ENCODE measurements at places on chromosomes 6 and 20.

GRCh38 chr20:24444526-24445190 lies 24.8 kb upstream of the SYNDIG1 start:
- no peak for DNase-seq

DNA sequence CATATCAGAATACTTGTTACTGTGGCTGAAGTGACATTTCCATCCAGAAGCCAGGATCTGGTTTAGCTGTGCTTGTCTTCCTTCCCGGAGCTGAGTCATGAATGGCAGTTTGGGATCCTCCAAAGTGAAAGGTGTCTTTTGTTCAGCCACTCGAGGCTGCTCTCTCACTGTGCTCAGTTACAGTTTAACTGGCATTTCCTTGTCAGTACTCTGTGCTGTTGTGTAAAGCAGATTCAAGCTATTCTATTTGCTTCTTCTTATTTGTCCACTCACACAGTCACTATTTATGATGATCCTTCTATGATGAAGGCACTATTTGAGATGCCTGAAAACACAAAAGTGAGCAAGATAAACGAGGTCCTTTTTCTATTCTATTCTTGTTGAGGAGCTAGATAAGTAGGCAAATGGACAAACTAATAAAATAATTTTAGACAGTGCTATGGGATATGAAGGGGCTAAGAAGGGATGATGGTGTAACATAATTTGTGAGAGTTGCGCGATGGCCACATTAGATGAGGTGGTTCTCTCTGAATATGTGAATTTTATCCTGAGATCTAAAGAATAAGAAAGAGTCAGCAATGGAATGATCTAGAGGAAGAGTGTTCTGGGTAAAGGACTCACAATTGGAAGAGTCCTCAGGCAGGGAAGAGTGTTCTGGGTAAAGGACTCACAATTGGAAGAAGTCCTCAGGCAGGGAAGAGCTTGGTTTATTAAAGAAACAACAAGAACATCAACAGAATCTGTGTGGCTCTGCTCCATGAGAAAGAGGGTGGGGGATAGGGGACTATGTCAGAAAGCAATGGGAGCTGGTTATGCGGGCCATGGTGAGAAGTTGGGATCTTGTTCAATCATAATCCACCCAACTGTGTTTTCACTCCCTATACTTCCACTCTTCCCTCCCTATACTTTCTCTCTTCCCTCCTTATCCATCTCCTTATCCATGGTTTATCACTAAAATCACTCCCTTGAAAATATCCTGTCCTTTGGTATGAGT lies 40.1 kb downstream of the CYP24A1 start:
- no peak for DNase-seq

DNA sequence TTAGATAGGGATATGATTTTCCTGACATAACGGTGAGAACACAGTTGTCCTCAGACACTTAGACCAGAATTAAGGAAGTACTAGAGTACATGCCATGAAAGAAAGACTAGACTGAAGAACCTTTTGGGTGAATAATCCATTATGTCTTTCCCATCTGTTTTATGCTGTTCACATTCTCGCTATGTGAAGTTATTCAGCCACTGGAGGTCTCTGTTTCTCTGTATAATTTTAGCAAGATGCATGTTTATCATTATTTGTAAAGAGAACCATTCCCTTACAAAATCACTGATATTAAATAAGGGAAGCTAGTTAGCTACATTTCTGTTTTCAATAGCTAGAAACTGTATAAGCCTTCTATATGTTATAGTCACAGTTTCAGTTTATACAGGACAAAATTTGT lies 391.9 kb downstream of the CD109 start:
- no peak for DNase-seq

DNA sequence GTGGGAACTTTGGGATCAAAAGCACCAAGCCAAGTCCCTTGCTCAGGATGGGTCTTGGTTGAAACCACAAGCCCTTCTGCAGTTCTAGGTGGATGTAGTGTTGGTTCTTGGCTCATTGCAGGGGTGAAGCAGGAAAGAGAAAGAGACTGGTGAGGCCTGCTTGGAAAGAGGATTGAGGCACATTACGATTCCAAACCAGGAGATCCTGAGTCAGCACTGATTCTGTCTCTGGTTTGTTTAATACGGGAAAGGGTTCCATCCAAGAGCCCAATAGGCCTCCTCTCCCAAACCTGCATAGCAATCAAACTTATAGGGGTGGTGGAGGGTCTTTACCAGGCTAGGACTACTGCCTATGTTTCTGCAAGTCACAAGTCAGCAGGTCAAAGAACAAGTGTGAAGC lies 24.3 kb downstream of the NSFL1C start:
- DNase-seq, result no peak

- DNase-seq, result no peak
These were observed 293.6 kb upstream of the PRND start for GRCh38 chr20:4427940-4428586.

DNA sequence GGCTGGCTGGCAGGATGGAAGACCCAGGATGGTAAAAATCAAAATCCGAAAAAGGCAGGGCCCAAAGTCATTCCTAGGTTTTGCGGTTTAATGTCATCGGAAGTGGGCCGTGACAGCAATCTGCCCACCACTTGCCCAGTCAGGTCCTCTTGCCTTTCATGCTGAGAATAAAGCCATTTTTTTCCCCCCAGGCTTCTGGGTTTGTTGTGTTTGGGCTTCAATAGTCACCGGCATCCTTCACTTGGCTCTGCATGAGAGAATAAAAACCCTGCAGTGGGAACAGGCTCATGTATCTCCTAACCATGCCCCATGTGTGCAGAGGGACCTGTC lies 56.1 kb downstream of the MEP1A start:
- no peak for DNase-seq

DNA sequence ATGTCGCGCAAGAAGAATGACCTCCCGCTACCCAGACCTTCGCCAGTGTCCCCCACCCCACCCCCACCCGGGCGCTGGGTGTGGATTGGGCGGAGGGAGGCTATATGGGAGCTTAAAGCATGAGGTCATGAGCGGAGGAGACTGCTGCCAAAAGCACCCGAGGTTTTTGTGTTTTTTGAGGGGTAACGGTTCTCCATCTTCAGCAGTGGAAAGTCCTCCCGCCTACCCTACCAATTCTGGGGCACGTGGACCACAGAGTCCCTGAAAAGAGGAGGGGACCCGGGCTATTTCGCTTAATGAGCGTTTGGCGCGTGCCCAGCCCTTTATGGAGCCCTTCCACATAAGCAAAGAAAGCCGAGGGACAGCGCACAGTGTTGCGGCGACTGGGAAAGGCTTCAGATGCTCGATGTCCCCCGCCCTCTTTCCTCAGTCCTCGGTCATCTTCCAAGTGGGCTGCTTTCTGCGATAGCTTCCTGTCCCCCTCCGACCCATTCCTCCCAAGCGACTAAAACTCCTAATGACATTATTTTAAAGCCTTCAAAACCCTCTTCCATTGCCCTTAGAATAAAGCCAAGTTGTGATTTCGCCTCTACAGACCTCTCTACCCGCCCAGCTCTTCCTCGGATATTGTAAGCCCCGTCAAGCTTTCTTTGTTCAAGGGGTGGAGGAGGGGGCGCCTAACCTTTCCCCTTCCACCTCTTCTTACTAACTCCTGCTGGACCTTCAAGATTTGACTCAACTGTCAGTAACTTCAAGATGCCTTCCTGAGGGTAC lies 2.1 kb upstream of the TRERF1 start:
- DNase-seq, result no peak

DNA sequence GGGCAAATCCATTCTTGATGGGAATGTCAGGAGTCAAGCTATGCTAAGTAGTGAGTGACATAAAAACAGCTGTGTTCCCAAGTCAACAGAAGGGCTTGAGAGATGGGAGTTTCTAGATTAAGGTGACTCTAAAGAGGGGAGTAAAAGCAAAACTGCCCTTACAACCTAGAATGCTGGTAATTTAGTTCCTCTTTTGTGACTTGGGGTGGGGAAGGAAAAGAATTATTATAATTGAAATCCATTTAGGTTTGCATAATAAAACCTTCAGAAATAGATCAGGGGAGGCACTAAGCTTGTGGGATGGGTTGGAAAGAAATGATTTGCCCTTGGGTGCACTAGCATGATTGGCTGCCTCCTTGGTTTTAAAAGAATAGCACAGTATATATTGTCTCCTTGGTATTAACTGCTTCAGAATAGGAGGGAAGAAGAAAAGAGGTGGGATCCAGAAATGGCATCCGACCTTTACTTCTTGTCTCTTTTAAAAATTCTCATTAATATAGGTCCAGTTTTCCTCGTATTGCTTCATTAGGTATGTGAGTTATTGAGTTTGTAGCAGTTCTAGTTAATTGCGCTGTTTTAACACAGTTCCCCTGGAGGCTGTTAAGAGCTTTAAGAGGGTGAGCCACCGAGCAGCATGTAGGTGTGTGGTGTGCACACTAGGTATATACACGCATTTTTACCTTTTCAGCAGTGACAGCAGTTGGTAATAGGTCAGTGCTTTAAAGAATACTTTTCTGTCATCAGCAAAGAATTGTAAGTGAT lies 95.3 kb upstream of the VSTM2L start:
- no peak for DNase-seq

DNA sequence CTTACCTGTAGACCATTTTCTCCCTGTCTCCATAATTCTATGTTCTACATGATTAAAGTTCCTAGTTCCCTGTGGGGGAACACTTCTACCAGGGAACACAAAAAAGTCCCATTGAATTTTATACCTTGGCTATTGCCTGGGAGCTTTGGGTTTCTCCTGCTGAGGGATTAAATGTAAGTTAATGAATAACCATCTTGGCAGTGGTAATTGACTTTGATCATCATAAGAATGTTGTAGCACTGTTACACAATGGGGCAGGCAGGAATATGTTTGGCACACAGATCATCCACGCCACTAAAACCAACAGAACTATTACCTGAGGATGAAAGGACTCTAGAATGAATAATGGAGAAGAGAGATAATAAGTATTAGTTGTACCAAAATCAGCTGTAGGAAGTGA lies 1106.2 kb upstream of the GJE1 start:
- DNase-seq, result no peak

GRCh38 chr6:13550656-13551055 lies 23.7 kb upstream of the SIRT5 start:
- DNase-seq, result no peak

GRCh38 chr6:14996892-14997291 lies 249.0 kb upstream of the JARID2 start:
- no peak for DNase-seq

- no peak for DNase-seq
These were observed 90.2 kb downstream of the HIVEP1 start for GRCh38 chr6:12102350-12102749.

DNA sequence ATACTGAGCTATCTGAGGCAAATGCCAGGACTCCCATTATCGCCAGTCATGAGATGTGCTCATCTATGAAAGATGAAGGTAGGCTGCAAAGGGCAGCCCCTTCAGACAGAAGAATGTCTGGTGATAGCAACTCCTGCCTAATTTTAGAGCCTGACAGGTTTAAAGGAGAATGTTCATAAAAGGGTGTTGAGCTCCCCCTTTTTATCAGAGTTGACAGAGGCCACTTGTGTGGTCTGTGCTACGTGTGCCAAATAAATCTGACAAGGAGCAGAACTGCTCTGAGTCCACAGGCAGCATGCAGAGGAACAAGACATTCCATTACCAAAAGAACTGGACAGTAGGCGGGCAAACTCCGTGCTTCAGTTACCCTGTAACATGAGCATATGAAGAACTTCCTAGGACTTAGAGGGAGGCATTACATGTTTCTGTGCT lies 101.8 kb downstream of the PREP start:
- DNase-seq, result no peak

GRCh38 chr6:74578339-74578738 lies 627.5 kb downstream of the COL12A1 start:
- no peak for DNase-seq

DNA sequence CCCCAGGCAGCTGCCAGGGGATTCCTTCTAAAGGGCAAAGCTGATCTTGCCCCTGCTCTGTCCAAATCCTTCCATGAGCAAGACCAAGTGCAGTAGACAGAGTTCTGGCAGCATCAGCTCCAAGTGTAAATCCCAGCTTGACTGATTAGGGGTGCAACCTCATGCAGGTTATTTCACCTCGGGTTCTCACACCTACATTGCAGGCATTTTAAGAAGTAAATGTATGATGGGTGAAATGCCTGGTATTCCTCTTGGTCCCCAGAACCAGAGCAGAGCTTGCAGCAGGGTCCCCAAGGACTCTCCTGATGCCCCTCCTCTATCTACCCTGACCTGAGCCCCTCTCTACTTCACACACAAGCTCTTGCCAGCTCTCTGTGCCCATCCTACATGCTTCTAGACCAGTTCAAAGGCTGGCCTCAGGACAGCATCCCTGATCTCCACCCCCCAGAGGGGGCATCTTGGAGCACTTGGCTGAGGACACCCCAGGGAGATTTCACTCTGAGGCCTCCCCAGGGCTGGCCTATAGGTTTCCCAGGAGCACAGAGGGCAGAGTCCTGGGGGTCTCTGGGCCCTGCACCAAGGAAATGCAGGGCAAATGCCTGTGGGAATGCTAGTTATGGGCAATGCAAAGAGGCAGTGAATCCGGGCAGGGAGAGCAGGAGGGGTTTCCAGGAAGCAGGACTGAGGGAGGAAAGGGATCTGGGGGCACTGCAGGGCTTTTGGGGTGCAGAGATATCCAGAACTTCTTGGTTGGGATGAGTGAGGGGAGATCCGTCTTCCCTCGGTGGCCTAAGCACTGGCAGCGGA lies 1.0 kb downstream of the LZTS3 start:
- no peak for DNase-seq

- no peak for DNase-seq
These were observed 91.1 kb upstream of the HIVEP1 start for GRCh38 chr6:11921017-11921438.

DNA sequence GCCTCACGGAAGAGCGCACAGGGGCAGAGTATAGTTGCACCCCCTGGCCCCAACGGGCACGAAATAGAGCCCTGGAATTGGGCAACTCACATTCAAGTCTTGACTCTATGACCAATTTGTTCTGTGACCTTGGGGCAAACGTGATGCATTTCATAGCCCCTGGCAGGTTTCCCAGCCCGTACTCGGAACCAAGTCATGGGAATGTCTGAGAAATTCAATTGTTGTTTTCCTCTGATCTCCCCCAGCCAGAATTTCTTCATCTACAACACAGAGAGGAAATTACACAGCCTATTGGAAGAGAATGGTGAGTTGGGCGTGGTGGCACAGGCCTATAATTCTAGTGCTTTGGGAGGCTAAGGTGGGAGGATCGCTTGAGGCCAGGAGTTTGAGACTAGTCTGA lies 322.3 kb upstream of the SULF2 start:
- DNase-seq, result no peak

DNA sequence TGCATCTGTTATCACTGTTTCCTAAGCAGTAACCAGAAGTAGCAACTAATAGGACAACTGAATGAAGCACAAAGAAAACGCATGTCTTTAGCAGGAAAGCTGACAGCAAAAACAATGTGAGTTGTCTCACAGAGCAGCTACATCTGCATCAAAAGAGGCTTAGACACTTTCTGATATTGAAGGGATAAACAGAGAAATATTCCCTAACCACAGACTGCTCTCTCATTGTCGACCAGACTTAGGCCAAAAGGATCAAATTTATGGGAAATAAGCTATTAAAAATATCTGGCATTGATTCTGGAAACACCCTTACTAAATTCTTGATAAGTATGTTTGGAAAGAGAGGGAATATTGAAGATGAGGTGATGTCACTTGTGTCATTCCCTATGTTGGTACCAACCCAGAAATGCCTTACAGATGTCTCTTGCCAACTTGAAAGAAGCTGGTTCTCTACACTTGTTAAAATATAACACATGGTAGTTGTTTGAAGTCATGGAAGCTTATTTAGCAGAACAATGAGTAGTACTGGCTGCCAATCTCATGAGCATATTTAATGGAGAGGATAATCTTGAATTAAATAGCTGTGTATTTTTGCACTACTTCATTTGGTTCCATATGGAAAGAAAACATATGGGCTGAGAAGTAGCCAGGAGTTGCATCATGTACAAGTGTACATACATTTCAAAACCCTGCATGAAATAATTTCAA lies 929.3 kb upstream of the MAN1A1 start:
- no peak for DNase-seq

- no peak for DNase-seq
These were observed 7.6 kb downstream of the BTN2A2 start for GRCh38 chr6:26390531-26390930.

Measured in CD4-positive, alpha-beta T cell treated with Interleukin-12 subunit alpha and Interleukin-12 subunit beta, for 1 hour (primary cell).